ENCODE measurements at places on chromosomes 4 and X.
A peak's percentile ranks its signal among the peaks of the same experiment; 100 is the strongest.

GRCh38 chr4:185437809-185438208, 12.0 kb upstream of the UFSP2 start:
- DNase-seq, result no peak

DNA sequence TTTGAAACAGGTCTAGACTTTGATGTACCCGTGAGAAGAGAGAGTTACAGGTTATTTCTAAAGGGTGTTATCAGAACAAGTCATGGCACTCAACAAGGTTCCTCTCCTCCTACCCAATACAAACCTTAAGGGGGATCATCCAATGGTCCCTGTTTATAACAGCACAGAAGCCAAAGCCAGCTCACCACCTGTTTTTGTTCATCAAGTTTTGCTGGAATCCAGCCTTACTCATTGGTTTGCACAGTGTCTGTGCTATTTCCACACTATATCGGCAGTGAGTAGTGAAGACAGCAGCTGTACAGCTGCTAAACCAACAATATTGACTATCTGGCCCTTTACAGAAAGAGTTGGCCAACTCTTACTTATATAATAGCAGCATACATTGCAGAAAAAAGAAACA, 262.1 kb upstream of the STS start:
- DNase-seq, result no peak

DNA sequence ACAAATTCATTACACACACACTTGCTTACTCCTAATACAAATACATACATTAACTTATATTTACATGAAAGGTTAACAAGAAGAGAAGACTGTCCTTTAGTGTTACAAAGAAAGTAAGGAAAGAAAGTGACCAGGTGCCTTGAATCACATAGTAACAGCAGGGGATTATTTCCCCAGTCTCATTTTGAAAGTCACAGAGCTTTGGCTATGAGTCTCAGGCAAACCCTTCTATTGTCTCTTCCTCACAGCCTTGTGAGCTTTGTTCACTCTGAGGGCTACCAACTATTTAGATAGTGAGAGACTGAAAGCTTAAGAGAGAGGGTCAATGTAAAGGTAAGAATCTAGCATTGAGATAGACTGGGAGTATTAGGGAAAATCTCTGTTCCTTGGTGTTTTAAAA, 161.6 kb downstream of the NPNT start:
- DNase-seq, result no peak

DNA sequence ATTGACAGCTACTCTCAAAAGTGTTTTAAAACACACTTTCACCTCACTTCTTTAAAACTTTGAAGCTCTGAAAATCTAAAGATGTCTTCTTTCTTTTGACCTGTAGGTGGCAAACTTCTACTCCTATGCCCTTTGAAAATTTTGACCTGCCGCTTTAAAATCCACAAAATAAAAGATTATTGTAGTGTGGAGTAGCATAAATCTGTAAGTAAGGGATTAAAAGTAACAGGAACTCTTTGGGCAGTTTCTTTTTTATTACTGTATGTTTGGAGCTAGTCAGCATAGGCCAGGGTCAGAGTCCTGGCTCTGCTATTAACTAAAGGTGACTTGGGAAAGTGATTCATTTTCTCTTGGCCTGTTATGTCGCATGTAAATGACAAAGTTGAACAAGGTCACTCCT, 25.5 kb downstream of the BBS12 start:
- DNase-seq, result no peak

DNA sequence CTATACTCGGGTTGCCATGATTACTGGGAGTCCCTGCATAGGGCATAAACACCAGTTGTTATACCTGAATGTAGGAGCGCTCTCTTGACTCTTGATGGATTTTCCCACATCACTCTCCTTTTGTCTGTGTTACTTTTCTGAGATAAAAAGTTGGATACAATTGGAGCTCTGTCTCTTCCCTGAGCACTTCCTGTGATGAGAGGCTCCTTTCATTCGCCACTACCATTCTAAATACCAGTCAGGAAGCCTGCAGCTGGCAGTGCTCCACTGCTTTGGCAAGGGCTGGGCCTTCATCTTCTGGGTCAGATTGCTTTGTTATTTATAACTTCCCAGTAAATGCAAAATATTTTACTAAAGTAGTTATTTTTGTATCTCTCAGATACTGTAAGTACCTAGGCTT, 13.9 kb downstream of the TCEANC start:
- no peak for DNase-seq

- DNase-seq, result peak; percentile 12
Observed at GRCh38 chr4:13527981-13528820, 16.1 kb downstream of the NKX3-2 start.

- DNase-seq, result no peak
Observed at GRCh38 chr4:153110739-153111138, 93.5 kb upstream of the TRIM2 start.

DNA sequence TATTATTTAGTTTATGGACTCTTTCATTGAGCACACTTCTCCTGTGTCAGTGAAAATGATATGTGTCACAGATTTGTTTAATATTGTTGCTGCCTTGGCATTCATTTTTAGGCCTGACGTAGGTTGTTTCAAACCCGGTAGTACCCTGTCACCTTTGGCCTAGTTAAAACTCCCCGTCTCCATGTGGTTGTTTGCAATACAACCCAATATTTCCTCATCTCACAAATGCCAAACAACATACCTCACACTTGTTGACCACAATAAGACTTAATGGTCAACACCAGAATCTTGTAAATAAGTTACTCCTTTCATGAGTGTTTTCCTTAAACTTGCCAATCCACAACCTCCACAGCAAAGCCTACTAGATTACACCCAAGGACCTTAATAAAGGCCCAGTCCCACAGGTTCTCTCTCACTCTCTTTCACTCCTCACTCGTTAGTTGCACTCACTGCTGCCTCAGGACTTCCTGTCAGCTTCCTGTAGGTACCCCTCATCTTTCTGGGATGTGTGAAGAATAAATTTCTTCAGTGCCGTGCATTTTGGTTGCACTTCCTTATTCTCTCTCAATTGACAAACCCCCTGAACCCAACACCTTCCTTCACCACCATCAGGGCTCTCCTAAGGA, 31.3 kb downstream of the IL13RA2 start:
- no peak for DNase-seq

GRCh38 chr4:105715692-105716278, 7.2 kb downstream of the GSTCD start:
- DNase-seq, result no peak

GRCh38 chrX:63754136-63754859, 30.7 kb downstream of the ARHGEF9 start:
- DNase-seq, result no peak

GRCh38 chr4:90127706-90128345, 632 bp downstream of the CCSER1 start:
- no peak for DNase-seq

DNA sequence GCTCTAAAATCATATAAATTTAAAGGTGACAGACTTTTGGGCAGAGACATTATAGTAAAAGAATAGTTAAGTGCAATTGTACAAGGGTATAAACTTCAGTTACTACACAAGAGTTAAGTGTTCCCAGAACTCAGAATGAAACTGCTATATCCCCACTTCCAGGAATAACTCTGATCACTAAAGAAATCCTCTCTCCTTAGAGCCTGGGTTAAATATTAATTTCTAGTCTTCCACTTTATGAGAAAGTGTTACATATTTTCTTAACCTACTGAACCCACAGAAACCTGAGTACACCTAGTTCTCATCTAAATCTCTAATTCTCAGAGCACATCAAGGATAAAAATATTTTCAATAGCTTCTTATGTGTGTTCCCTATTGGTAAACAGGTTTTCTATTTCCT, 99.1 kb upstream of the USP38 start:
- DNase-seq, result no peak

Data from WERI-Rb-1 (cell line).